Liver (tissue), 10 donors: ENCODE measurements at places on chromosomes 13 and 19.
A peak's percentile ranks its signal among the peaks of the same experiment; 100 is the strongest.

DNA sequence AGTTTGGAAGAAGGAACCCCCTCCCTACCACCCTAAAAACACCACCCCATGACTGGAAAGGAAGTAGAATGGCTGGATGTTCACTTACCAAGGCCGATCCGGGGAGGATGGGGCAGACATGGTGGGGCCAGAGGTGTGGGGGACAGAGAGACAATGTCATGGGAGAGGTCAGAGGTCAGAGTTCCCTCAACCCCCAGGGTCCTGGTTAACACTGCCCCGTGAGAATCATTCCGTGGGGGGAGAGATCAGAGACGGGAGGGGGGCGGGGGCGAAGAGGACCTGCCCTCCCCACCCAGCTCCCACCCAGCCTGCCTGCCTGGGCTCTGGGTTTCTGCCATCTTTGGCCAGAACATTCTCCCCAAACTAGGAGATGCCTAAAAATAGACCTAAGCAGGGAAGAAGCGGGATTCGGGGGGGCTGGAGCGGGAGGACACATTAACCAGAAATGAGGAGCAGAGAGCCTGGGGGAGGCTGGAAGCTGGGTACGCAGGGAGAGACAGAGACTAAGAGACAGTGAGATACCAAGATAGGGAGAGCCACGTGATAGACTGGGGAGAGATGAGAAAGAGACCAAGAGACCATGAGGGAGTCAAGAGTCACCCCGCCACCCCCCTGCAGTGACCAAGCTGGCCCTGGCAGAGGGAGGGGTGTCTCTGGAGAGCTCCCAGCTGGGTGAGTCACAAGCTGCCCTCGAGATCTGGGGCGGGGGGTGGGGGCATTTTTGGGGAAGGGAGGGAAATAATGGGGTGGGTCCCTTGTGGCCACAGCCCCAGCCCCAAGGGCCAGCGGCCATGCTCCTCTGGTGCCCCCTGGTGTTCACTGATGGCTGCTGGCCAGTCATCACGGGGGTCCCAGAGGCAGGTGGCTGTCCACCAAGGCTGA lies 6.1 kb upstream of the KANK2 start:
- DNase-seq, result peak; percentile 73

GRCh38 chr19:41478875-41479756 lies 36.2 kb downstream of the ERICH4 start:
- DNase-seq, result no peak

DNA sequence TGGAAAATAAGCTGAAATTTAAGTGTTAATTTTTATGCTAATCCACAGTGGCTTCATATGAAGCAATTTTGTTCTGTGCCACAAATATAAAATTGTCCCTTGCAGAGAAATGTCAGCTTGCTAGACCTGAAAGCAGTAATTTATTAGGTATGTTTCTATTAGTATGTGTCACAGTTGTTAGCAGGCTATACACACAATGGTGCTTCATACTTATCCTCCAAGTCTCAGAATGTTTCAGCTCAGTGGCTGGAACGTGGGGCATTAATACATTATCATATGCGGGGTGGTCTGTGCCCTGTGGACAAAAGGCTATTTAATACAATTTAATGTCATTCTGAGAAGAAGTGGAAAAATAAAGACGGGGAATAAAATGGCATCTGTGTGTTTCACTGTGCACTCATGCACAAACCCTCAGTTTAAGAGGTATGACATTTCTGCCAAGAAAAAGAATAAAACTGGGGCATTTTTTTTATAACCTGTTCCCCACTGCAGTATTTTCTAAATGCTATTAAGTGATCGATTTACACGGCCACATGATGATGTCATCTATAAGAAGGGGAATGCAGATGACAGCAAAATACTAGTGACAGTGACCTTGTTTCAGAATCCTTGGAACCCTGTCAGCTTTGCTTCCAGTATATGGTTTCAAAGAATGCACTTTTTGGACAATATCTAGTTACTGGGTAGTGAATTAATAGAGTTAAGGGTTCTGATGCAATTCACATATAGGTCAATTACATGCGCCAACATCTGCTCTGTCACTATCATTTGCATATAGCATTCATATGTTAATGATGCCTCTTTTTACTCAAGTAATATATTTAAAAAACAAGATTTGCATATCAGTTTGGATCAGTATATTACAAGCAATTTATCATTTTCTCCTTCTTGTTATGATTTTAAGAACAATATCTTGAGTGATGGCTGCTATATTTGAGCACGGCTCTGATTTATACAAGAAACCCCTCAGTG lies 21.2 kb upstream of the ZNF536 start:
- no peak for DNase-seq

DNA sequence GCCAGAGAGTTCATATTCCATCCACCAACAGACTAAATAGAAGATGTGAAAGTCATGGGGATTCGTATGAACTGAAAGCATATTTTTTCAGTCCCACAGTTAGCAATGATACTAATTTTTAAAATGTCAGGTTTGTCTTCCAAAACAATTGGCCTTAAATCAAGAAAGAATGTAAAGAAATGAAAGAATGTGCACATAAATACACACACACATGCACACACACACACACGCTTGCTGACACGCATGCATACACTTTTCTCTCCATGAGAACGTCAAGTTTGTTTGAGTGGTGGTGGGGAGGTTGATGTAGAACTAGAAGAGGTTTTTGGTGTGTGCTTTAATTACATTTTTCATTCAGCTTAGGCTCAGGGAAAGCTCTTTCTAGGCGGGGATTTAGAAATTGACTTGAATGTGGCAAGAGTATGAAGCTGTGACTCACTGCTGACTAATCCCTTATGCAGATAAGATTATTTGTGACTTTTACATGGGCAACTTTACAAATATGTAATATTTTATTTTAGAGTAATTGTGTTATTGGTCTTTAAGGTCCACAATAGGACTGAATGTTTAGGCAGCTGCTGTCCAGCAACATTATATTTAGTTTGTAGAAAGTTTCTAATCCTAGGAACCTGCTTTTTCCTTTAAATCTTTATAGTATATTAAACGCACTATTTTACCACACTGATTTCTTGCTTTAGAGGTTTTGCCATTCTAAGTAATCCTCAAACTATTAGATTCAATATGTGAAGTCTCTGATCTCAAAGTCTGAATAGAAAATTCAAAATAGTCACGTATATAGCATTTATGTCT lies 18.8 kb downstream of the FLT1 start:
- no peak for DNase-seq

- DNase-seq, result no peak
These were observed at the start of gene ERICH4 for GRCh38 chr19:41442473-41443355. Gene ERICH4 (plus strand): TSS chr19:41443156. CDS start chr19:41443170, 14 bp downstream.

GRCh38 chr13:33379608-33380007 lies 94.1 kb upstream of the STARD13 start:
- no peak for DNase-seq

DNA sequence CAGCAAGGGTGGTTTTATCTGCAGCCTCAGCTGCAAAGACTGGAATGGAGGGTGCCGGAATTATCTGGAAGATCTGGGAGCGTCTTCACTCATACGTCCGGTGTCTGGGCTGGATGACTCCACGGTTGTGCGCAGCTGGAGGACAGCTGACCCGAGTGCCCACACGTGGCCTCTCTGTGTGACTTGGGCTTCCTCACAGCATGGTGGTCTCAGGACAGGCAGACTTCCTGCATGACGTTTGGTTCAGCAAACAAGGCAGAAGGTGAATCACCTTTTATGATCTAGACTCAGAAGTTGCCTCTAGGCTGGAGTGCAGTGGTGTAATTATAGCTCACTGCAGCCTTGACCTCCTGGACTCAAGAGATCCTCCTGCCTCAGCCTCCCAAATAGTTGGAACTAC lies 33.2 kb downstream of the CACNG6 start:
- DNase-seq, result no peak

- no peak for DNase-seq
These were observed 250.7 kb downstream of the DCT start for GRCh38 chr13:94228763-94229162.

DNA sequence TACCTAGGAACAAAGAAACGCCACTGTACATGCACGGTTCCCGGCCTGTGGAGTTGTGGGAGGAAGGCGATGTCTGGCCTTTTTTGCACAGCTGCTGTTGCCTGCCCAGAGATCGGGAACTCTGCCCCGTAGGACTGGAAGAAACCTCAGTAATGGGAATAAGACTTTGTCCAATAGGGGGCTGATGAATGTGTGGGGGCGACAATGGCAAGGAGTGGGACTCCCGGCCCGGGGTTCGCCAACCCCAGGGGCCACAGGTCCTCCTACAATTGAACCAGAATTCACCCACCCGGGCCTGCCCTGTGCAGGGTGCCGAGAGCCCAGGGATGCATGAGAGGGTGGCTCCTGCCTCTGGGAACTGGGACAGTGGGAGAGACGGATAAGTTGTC lies 2.0 kb upstream of the CEBPA start:
- no peak for DNase-seq

DNA sequence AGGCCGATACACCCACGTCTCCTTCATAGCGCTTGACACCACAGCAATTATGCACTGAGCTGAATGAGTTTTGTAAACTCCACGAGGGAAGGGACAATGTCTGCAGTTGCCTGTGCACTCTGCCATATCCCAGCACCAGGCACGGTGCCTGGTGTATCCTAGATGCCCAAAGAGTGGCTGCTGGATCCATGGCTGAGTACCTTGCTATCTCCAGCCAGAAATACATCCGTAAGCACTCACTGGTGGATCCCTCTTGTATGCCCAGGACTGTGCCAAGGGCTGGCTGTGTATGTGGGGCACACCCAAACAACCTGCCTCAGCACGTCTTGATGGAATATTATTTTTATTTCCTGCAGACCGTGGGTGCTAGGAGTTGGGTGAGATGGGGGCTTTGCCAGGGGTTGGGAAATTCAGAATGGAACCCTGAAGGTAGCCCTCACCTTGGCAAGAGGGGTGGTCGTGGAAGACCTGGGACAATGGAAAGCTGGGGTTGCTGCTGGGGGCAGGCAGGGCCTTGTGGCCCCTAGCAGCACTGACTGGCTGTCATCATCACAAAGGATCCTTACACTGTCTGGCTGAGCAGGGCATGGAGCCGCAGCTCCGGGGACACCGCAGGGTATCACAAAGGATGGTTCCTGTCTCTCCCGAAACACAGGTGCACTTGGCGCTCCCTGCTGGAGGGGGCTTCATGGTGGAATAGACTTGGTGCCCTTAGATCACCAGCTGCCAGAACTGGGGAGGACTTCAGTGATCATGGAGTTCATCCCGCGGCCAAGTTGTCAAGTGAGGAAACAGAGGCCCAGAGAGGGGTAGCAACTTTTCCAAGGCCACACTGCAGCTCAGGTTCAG lies 131.3 kb downstream of the URI1 start:
- no peak for DNase-seq

DNA sequence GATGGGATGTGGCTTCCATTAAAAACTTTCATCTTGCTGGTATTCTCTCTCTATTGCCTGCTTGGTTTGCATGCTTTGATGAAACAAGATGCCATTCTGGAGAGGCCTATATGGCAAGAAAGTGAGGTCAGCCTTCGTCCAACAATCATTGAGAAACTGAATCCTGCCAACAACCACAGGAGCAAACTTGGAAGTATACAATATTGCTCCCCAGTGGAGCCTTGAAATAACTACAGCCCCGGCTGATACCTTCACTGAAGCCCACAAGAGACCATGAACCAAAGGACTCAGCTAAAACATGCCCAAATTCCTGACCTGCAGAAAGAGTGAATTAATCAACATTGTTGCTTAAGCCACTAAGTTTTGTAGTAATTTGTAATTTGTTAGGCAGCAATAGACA lies 82.5 kb upstream of the FGF14 start:
- DNase-seq, result no peak

- no peak for DNase-seq
These were observed 233.7 kb downstream of the LHFPL6 start for GRCh38 chr13:39369161-39369890.

GRCh38 chr13:37175996-37176395 lies 70.5 kb upstream of the CSNK1A1L start:
- DNase-seq, result no peak

DNA sequence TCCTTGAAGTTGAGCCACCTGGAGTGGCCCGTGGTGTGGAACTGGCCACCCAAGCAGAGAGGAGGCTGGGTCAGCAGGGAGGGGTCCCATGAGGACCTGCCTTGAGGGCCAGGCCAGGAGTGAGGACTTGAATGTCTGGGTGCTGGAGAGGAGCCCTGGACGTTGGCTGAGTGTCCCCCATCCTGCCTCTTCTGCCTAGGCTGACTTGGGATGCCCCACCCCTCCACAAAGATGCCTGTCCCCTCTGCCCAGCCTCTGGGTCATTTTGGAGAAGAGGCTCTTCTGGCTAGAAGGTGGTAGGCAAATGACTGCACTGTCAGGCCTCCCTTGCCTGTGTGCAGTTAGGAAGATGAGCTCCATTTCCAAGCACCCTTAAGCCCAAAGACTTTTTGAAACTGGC lies 1.7 kb downstream of the SSBP4 start:
- no peak for DNase-seq

GRCh38 chr13:25901460-25902376 lies 150.1 kb downstream of the SHISA2 start:
- DNase-seq, result no peak
